HAP-1 (cell line): ENCODE measurements at places on chromosomes 1 and 21.

DNA sequence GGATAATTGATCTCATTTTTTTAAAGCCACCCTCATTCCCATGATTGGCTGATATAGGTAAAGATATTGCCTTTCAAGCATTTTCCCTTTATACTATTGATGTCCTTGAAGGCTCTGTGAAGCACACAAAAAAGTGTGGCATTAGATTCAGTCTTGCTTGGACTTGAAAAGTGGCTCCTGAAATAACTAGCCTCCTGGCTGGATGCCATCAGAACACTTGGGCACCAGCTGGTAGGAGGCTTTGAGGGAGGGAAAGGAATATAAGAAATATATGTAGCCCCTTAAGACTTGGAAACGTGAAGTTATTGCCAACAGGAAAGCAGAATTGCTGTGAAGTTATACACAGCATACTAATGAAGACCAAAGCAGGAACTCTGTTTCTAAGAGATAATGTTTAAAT, 14.1 kb downstream of the MTR start:
- DNase-seq = no peak

- no peak for DNase-seq
Measured at GRCh38 chr1:220717800-220718640, 27.9 kb downstream of the C1orf115 start.

GRCh38 chr1:22936681-22937080, 36.0 kb downstream of the LACTBL1 start:
- no peak for DNase-seq

- DNase-seq = no peak
Measured at GRCh38 chr1:159917533-159918351, 7.6 kb downstream of the TAGLN2 start.

GRCh38 chr21:33236766-33237165, 7.0 kb downstream of the IFNAR2 start:
- DNase-seq = no peak

- no peak for DNase-seq
Measured at GRCh38 chr1:117581391-117581943, 24.4 kb upstream of the TENT5C start.
